Thyroid gland (tissue), 4 donors: ENCODE measurements at places on chromosomes 3 and 15. TPM values are rescaled to one million over a fixed set of nuclear protein-coding genes. Genes with fewer than 3 reads are reported as not detected.

GRCh38 chr15:93071469-93071936, 17.5 kb downstream of the RGMA start:
- H3K4me1 ChIP-seq = peaks cover 17% of the 10 kb centered on the region
- H3K36me3 ChIP-seq = no peaks in the 10 kb centered on the region
- no peaks in the 10 kb centered on the region for H3K27me3 ChIP-seq
- peak overlapping the region; percentile 28 for H3K4me3 ChIP-seq
- peak; percentile 17 for DNase-seq
- H3K27ac ChIP-seq = no peak overlapping the region

RFC4 gene
- 10.9 TPM for total RNA-seq

- no peak overlapping the region for H3K4me3 ChIP-seq
- no peaks in the 10 kb centered on the region for H3K27me3 ChIP-seq
- peaks cover 7% of the 10 kb centered on the region for H3K36me3 ChIP-seq
- no peak for DNase-seq
- peaks cover 5% of the 10 kb centered on the region for H3K4me1 ChIP-seq
These were observed 95.3 kb downstream of the TIGIT start for GRCh38 chr3:114389156-114389555.

GRCh38 chr3:50562861-50563260, 4.7 kb downstream of the C3orf18 start:
- no peaks in the 10 kb centered on the region for H3K36me3 ChIP-seq
- no peak for DNase-seq
- H3K4me3 ChIP-seq = no peak overlapping the region
- no peaks in the 10 kb centered on the region for H3K27me3 ChIP-seq
- peaks cover 10% of the 10 kb centered on the region for H3K4me1 ChIP-seq
- H3K27ac ChIP-seq = no peak overlapping the region

KBTBD13 gene
- total RNA-seq = not detected

- no peak overlapping the region for H3K27ac ChIP-seq
- H3K36me3 ChIP-seq = no peaks in the 10 kb centered on the region
- peaks cover 19% of the 10 kb centered on the region for H3K4me1 ChIP-seq
- H3K4me3 ChIP-seq = no peak overlapping the region
- H3K27me3 ChIP-seq = no peaks in the 10 kb centered on the region
These were observed 12.5 kb upstream of the PLA2G4E start for GRCh38 chr15:42033214-42033873.

GRCh38 chr3:37756311-37756710, 105.4 kb upstream of the CTDSPL start:
- H3K27ac ChIP-seq = no peak overlapping the region
- H3K36me3 ChIP-seq = no peaks in the 10 kb centered on the region
- H3K4me1 ChIP-seq = peaks cover 37% of the 10 kb centered on the region

DNA sequence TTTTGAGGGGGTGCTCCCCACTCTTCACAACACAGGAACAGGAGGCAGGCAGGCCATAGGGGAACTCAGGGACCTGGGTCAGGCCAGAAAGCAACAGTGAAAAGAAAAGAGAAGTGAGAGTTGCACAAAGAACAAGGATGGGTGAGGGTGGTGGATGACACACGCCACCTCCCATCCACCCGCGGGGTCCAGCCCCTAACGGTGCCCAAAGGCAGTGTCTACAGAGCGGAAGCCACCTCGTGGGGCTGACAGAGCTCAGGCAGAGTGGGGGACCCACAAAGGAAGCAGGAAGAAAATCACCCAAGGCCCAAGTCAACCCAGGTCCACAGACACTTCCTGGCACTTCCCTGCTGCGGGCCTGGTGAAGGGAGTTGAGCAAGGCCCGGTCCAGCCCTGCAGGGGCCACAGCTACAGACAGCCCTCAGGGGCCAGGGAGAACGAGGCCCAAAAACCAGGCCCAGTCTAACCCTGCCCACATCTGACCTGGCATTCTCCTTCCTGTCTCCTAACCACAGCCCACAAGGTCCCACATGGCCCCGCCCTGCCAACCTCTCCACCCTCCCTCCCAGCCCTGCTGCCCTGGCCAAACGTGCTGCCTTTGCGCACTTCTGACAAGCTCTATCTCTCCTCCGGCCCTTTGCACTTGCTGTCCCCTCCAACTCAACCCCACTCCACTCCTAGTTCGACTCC, 5.9 kb downstream of the NUP210 start:
- no peaks in the 10 kb centered on the region for H3K36me3 ChIP-seq
- DNase-seq = peak; percentile 12
- no peaks in the 10 kb centered on the region for H3K27me3 ChIP-seq

TGM5 gene
- total RNA-seq = not detected

STAC gene
- 4.7 TPM for total RNA-seq

GRCh38 chr3:129180461-129180860, 3.2 kb downstream of the CNBP start:
- H3K4me1 ChIP-seq = peaks cover 63% of the 10 kb centered on the region
- no peaks in the 10 kb centered on the region for H3K27me3 ChIP-seq
- peaks cover 6% of the 10 kb centered on the region for H3K36me3 ChIP-seq

DNA sequence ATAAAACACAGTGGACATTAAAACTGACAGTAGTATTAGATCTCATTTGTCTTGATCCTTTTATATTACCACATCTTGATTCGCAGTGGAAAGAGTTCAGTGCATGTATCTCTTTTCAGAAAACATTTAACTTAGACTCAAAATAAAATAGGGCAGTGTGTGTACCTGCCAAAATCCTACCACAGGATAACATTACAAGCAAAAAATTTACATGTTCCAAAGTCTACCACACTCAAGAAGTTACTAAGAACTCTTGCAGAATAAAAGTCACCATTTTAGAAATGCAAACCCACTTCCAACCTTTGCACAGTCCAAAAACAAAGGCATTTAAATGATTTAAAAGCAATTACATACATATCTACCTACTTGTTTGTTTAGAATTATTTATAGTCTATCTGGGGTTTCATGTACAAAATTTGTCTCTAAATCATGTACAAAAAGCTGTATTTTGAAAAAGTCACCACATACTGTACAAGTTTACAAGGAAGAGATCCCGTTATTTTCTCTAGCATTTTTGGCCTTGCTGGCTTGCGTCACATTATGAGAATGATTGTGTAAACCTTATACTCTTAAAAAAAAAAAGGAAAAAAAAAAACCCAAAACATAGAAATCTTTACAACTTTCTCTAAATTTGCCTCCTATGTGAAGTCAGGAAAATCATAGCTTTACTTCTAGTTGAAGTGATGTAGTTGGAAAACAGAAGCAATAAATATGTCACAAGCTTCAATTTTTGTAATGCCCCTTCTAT, 153.8 kb downstream of the ADAM10 start:
- H3K27me3 ChIP-seq = no peaks in the 10 kb centered on the region
- no peak overlapping the region for H3K27ac ChIP-seq
- no peaks in the 10 kb centered on the region for H3K4me1 ChIP-seq
- no peak overlapping the region for H3K4me3 ChIP-seq
- no peak for DNase-seq
